GM12892 (cell line): ENCODE measurements at places on chromosomes 7 and 10.
A peak's percentile ranks its signal among the peaks of the same experiment; 100 is the strongest.

DNA sequence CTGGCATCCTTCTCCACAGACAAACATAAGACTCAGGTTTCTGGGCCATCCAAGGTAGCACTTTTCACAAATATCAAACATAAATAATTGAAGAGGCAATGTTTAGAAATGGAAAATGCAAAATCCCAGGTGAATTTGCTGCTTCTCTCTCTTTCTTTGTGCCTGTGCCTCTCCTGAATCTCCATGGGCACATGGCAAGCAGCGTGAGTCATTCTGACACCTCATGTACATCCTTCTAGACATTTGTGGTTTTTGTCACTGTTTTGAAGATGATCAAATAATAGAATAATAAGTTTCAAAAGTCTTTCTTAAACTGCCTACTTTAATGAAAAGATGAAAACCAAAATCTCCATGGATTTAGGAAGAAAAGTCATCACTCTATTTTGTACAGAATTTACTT, 60.3 kb upstream of the RAB11FIP2 start:
- DNase-seq, result no peak

DNA sequence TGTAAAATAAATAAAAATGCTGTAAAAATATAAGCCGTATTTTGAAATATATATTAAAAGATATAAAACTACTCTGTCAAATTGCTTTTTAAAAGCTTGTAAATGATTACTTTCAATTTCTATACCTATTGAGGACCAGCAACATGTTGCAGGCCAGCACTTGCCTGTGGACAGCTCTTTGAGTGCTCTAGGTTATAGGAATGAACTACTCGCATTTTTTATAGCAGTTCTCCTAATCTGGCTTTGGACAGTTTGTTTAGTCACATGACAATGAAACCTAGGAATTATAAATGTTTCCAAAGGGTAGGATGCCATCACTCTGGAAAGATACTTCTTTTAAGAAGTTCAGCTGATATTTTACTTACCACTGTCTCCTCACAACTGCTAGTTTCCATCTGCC, 117.7 kb upstream of the PTPRZ1 start:
- no peak for DNase-seq

DNA sequence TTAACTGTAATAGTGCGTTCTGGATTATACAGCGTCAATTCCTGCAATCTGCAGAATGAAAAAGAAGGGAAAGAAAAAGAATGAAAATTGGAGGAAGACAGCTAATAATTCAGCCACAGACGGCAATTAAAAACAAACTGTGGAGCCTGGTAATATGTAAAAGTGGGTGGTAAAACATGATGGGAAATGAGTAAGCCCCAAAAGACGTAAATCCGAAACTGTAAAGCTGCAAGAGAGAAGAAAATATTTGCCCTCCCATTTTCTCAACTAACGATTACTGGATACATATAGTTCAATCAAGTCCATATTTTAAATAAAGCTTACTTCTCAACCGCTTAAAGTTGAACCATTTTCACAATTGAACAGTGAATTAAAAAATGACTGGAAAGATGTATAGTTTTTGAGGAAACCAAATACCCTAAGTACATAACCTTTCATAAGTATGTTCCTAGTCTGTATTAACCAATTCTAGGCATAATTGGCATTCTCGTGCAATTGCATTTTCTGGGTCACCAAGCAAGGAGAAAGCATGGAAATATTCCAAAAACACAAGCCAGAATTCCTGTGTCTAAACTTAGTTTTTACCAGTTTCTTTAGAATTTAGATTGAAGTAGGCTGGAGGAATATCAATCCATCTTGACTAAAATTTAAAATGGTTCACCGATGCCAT, 44.8 kb downstream of the MALSU1 start:
- no peak for DNase-seq

- no peak for DNase-seq
Observed at GRCh38 chr10:100158044-100158805, 27.6 kb downstream of the ERLIN1 start.

- no peak for DNase-seq
Observed at GRCh38 chr10:122062831-122063674, 74.1 kb downstream of the TACC2 start.

DNA sequence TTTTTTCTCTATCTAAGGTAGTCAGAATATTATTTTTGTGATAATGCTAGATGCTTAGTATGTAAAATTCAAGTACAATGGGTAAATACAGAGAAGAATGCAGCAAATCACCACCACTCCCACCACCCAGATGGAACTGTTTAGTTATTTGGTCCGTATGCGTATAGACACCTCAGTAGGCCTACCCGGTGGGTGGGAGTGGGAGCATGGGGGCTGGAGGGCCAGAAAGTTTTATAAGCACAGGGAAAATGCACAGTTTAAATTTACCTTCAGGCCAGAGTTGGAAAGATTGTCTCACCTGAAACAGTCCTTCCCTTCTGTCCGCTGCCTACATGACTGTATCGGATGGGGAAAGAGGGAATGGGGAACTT, 15.5 kb downstream of the CHST3 start:
- no peak for DNase-seq

- no peak for DNase-seq
Observed at GRCh38 chr7:120402079-120402767, 129.2 kb downstream of the KCND2 start.

GRCh38 chr10:86264481-86265231, 101.9 kb downstream of the GRID1 start:
- DNase-seq, result no peak

DNA sequence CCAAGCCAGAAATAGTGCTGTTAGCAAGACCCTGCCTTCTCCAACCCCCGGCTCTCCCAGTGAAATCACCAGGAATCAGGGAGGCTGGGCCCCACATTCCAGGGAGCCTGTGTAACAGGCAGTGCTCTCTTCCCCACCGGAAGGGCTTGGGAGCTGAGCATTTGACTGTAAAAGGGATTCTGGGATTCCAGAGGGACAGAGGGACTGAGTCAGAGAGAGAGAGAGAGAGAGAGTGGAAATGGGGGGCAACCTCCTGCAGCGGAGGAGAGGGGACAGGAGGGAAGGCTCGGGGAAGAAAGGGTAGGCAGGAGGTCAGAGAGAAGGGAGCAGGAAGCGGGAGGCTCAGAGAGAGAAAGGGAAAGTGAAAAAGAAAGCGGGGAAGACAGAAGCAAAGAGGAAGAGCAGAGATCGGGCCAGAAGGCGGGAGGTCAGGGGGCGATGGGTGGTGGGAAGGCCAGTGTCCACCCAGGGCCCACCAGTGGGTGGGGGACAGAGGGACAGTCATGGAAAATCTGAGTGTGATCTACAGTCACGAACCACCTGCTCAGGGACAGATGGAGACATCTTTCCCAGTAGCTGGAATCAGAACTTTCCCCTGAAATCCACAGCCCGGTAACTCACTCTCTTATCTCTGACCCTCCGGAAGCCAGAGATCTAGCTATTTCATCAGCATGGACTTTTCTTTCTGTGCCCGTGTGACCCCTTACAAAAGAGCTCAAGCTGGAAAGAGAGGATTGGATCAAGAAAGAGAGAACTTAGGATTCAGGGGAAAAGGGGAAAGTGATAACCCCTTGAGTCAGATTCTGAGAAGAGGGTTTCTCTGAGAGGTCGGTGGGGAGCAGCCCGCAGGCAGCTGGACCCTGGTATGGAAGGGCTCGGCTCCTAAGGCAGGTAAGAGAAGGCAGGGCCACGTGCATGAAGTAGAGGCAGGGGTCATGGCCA, 4.6 kb upstream of the SERPINE1 start:
- DNase-seq, result peak; percentile 46

- DNase-seq, result peak; percentile 39
Observed at GRCh38 chr7:131231381-131232220, 96.1 kb upstream of the MKLN1 start.

GRCh38 chr7:73451780-73452398, 18.3 kb downstream of the FZD9 start:
- no peak for DNase-seq

GRCh38 chr7:33354201-33354600, 224.8 kb downstream of the BBS9 start:
- no peak for DNase-seq

GRCh38 chr10:110407301-110408170, 90.2 kb upstream of the DUSP5 start:
- DNase-seq, result no peak

DNA sequence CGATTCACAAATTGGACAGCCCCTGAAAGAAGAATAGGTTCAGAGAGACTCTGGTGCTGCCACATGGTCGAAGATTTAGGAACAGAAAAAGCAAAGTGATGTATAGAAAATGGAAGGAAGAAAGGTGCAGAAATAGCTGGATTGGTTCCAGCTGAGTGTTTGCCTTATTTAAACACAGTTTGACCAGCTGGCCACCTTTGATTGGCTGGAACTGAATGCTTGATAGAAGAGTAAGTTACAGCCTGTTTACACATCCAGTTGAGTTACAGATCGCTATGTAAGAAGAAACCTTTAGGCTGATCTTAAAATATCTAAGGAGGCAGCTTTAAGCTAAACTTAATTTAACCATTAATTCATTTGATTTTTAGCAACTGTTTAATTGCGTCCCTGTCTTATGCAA, 40.3 kb upstream of the KAT6B start:
- no peak for DNase-seq

DNA sequence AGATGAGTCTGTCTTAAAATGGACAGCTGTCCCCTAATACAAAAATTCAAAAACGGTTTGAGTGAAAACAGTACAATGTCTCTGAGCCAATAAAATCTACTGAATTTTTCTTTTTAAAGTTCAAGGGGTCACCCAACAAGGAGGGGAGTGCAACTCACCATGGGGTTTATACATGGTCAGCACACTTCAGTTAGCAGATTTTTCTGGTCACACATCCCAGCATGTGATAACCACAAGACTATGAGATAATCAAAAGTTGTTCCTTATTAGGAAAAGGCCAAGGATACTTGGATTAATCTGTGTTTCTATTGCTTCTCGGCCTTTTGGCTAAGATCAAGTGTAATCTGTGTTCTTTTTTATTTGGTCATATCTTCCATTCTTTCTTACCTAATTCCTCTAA, 31.6 kb downstream of the ABCB5 start:
- no peak for DNase-seq

- DNase-seq, result no peak
Observed at GRCh38 chr7:158865462-158865922, 9.1 kb downstream of the DYNC2I1 start.

GRCh38 chr10:95278061-95278988, 12.5 kb downstream of the PDLIM1 start:
- DNase-seq, result no peak

- no peak for DNase-seq
Observed at GRCh38 chr10:12720217-12720981, 281.1 kb downstream of the CCDC3 start.

- no peak for DNase-seq
Observed at GRCh38 chr7:80640846-80641245, 2.4 kb downstream of the CD36 start.

- DNase-seq, result no peak
Observed at GRCh38 chr10:91800756-91801155, 2.5 kb downstream of the TNKS2 start.

DNA sequence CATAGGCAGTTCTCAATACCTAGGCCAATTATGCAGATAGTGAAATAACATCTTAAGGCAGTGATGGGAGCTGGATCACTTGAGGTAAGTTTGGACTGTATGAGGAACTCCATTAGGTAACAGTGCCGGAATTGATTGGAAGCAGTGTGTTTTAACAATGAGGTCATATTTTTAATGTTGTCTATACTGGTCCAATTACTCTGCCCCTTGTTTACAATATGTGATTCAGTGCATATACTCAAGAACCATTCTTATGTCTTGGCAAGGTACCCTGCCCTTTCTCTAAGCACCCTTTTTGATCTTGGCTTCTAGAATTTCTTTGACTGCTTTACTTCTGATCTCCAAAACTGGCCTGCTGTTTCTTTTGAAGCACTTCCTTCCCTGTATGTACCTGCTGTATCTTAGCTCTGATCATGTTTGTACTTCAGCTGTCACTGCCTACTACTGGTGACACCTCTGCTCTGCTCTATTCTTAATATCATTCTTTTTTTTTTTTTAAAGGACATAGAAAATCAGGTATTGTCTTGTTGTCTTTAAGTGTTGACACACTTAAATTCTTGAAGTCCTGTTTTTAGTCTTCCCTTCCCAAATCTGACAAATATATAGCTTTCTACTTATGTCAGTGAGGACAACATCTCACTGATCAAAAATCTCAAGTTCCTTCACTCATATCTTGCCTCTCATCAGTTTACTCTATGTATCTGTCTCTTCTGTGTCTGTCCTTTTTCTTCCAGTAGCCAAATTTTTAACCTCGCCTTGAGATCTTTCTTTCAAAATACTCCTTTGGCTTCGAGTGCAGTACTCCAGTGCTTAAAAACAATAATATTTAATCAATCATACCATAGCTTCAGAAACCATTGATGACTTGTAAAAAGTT, 46.4 kb upstream of the RPA3 start:
- DNase-seq, result no peak

DNA sequence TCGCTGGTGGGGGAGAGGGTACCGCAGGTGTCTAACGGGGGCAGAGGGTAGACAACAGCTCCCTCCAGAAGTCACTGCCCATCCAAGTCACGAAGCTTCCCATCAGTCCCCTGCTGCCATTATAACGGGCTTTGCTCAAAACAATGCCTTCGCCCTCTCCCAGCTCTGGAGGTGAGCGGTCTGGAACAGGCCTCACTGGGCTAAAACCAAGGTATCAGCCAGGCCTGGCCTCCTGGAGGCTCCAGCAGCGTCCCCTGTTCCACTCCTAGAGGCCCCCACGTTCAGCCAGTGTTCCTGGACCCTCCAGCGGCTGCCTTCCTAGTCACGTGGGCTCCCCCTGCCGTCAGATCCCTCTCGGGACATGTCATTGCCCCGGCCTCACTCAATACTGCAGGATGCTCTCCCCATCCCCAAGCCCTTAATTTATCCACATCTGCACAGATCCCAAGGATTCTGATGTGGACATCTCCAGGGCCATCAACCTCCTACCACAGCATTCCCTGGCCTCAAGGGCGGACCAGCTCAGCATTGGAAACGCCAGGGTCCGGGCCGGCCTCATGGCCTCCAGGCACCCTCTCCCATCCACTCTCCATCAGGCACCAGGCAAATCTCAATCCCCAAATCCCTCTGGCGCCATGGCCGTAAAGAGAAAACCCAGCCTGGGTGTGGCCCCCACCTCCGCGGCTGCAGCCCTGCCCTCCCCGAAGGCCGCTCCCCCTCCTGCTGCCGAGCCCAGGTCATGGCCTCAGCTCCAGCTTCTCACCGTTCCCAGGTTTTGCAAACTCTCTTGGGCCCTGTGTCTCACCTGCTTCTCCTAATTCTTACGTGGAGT, 104.1 kb upstream of the FAM20C start:
- no peak for DNase-seq

- no peak for DNase-seq
Observed at GRCh38 chr7:130296221-130296951, 3.4 kb downstream of the CPA4 start.

DNA sequence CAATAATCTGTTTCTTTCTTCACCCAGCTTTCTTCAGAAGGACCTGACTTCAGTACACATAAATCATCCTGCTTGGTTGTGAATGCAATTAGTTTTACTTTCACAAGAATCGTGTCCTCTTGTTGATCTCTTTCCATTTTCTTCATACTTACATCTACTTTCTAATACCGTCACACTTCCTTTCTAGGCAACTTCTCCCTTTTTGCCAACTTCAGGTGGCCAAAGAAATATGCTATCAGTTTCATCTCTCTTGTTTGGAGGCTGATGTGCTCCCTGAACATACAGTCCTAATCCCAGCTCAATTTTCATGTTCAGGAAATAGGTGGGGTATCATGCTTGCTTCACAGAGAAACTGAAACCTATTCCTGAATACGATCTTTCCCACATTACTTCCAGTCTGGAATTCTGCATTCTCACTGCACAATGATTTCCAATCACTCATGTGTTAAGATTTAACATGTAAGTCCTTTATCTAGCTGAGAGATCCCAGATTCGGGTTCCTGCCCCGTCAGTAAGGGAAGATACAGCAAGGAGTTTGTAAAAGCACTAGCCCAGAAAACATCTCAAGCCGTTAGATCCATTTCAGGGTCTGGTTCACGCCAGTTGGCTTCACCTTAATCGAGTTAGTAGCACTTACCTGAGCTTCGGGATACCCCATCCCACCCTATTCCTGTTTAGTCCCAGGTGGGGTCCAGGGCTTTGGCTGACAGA, 994 bp downstream of the SLC25A28 start:
- DNase-seq, result no peak
